CD4-positive, alpha-beta T cell treated with Interleukin-6 at 100 ng/mL for 8 hours (primary cell): ENCODE measurements at places on chromosomes 16 and 17.
A peak's percentile ranks its signal among the peaks of the same experiment; 100 is the strongest.

- DNase-seq: no peak
Measured at GRCh38 chr17:32584792-32585191, 98.0 kb downstream of the CDK5R1 start.

GRCh38 chr17:75685499-75685898 is 18.4 kb downstream of the SAP30BP start:
- no peak for DNase-seq

GRCh38 chr16:53159781-53160436 is 105.1 kb downstream of the CHD9 start:
- DNase-seq: peak; percentile 45

- DNase-seq: no peak
Measured at GRCh38 chr17:77618173-77618572, 340.3 kb upstream of the TNRC6C start.

DNA sequence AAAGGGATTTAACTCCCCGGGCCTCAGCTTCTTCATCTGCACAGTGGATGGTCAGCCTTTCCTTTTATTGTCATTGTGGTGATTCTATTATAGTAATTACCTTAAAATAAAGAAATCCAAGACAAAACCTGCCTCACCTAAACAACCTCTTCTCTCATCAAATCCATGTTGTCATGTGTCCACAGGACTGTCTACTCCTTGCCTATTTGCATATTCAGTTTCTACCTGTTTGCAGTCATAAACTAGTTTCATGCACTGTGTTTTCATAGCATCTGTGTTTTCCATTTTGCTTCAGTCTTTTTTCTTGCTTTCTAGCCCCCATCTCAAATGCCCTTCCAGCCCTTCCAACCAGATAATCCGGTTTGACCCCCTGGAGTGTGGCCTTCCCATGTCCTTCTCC is 44.3 kb upstream of the CPNE2 start:
- DNase-seq: no peak

- no peak for DNase-seq
Measured at GRCh38 chr16:87254296-87254695, 62.9 kb downstream of the C16orf95 start.

DNA sequence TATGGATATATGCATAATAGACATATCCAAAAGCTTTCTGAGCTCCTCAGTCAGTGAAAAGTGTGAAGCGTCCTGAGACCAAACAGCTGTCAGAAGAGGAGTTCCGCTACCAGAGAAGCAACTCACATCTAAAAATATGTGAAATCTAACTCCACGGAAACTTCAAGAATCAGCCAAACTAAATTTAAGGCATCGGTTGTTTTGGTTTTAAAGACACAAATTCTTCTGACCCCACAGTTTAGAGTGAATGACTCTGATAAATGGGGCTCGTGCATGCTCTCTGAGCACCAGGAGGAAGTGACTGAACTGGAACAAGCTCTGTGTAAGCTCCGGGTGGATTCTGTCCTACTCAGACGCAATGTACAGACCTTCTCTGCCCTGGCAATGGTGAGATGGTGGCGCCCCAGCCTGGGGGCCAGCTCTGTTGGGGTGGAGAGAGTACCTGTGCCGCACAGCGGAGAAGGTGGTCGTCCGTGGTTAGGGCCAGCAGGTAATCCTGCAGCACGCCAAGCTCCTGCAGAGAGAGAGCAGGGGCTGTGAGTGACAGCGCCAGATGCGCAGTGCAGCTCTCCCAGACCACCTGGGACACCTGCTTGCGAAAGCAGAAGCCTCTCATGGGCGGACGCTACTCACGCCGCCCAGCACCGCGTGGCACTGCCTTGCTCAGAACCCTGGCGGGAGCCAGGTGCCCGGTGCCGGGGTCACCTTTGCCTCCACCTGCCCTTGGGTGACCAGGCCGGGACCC is 44.4 kb upstream of the ATP2A3 start:
- no peak for DNase-seq

- no peak for DNase-seq
Measured at GRCh38 chr17:80636361-80637018, 91.9 kb downstream of the RPTOR start.

- DNase-seq: no peak
Measured at GRCh38 chr17:74599023-74599399, 6.9 kb upstream of the CD300LD start.

GRCh38 chr16:22663389-22664064 is 150.4 kb upstream of the HS3ST2 start:
- no peak for DNase-seq

- DNase-seq: no peak
Measured at GRCh38 chr17:49691086-49691676, 13.3 kb upstream of the SPOP start.

DNA sequence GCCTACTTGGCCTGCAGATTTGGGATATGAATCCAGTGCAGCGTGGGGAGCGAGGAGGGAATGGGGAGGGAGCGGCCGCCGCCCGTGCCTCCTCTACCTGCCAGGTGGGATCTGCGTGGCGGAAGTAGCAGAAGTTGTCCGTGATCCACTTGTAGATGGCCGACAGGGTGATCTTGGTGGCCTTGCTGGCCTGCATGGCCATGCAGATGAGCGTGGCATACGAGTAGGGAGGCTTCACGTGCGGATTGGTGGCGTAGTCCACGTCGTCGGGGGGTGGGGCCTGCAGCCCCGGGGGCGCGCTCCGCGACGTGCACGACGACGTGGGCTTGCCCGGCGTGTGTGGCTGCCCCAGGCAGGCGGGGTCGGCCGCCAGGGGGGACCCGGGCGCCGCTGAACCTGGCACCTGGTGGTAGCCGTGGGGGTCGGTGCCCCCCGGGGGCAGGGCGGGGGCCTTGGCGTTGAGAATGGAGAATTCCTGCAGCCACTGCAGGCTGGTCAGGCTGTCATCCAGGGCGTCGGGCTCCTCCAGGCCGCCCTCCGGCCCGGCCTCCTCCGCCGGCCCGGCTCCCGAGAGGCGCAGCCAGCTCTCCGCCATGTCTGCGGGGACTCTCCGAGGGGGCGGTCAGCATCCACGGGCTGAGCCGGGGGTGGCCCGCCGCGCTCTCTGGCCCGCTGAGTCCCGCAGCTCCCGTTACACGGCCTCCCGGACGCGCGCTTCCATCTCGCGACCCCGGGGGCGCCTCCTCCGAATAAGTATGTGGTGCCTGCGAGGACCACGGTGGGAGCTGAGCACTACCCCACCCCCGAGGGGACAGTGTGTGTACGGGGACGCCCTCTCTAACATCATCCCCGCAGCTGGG is 1.0 kb downstream of the FOXJ1 start:
- DNase-seq: no peak

GRCh38 chr17:51154176-51154575 is 817 bp downstream of the NME1 start:
- no peak for DNase-seq

DNA sequence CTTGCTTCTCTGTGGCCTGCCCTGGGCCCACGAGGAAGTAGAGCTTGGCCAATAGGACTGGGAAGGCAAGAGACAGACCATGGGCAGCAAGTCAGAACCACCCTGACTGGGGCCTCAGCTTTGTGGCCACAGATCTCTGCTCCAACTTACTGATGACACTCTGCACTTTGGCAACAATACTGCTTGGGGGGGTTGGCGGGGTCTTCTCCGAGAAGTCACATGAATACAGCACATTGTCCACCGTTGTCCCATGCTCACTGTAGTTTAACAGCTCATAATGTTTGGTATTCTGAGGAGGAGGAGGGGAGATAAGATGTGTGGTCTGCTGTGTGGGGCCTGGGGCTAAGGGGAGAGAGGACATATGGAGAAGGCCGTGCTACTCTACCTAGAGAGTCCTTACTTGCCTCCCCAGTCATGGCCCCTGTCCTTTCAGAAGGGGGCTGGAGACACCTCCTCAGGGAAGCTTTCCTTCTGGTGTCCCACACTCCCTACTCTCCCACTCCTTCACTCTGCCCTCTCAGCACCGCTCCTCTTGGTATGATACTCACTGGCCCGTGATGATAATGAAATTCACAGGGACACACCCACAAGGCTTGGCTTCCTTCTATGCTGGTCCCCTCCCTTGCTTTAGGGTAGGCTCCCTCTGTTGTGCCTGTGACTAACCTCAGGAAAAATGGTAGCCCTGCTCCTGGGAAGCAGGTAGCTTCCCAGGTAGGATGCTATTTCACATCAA is 4.0 kb upstream of the DHRS13 start:
- no peak for DNase-seq

GRCh38 chr16:84683691-84684591 is 15.9 kb upstream of the USP10 start:
- DNase-seq: no peak

DNA sequence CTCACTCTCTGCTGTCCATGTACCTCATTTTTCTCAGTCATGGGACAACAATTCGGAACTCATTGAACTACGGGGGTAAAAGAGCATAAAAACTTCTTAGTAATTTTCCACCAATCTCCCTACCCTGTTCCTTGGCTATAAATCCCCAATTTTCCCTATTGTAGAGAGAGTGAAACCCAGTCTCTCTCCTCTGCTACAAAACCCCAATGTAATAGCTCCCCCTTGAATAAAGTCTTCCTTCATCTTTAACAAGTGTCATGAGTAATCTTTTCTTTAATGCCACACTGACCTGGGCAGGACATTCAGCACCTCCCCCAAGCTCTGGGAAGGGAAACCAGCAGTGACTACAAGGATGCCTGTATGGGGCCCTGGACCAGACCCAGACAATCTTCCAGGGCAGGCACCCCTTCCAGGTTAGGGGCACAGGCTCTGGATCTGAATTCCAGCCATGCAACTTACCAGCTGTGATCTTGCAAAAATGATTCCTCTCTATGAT is 10.2 kb upstream of the EIF1 start:
- DNase-seq: no peak

GRCh38 chr16:65196420-65197075 is 74.7 kb upstream of the CDH11 start:
- DNase-seq: no peak

DNA sequence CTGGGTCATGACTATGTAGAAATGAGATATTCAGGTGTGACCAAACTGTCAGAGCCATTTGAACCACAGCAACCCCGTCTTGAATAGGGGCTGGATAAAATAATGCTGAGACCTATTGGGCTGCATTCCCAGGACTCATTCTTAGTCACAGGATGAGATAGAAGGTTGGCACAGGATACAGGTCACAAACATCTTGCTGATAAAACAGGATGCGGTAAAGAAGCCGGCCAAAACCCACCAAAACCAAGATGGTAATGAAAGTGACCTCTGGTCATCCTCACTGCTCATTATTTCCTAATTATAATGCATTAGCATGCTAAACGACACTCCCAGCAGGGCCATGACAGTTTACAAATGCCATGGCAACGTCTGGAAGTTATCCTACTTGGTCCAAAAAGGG is 545.5 kb downstream of the TMEM114 start:
- DNase-seq: no peak

DNA sequence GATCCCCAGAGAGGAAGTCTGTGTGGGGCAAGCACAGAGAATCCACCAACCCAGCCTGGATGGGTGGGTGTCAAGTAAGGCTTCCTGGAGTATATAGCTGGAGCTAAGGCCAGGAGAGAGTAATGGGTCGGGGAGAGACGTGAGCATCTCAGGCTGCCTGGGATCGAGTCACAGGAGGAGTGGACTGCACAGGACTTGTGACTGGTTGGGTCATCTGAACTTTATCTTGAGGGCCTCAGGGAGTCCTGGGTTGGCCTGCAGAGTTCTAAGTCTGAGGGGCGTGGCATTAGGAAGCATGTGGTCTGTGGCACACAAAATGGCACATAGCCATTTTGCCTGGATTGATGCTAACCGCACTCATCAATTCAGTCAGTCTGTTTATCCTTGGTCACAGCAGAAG is 1.5 kb downstream of the PLA2G15 start:
- no peak for DNase-seq

GRCh38 chr16:50025537-50025931 is 509 bp downstream of the CNEP1R1 start:
- DNase-seq: peak; percentile 15

DNA sequence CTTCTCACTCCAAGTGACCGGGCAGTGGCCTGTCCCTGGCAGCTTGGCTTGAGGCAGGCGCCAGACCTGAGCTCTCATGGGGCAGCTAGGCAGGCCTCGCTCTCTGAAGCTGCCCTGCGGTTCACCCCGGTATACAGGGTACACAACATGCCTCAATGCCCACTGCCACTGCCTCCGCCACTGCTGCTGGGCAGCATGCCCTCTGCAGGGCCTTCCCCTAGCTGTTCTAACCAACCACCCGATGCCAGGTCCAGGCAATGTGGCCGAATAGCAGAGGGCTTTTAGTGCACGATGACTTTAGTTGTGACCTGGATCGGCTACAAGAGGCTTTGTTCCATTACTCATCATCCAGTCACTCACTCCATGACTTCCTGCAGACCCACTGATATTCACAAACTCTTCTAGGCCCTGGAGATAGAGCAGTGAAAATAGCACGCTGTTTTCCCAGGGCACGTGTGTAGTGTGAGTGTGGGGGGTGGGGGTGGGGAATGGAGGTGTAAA is 19.7 kb downstream of the CDC42EP4 start:
- no peak for DNase-seq

GRCh38 chr17:32833076-32833475 is 43.8 kb downstream of the MYO1D start:
- DNase-seq: no peak

DNA sequence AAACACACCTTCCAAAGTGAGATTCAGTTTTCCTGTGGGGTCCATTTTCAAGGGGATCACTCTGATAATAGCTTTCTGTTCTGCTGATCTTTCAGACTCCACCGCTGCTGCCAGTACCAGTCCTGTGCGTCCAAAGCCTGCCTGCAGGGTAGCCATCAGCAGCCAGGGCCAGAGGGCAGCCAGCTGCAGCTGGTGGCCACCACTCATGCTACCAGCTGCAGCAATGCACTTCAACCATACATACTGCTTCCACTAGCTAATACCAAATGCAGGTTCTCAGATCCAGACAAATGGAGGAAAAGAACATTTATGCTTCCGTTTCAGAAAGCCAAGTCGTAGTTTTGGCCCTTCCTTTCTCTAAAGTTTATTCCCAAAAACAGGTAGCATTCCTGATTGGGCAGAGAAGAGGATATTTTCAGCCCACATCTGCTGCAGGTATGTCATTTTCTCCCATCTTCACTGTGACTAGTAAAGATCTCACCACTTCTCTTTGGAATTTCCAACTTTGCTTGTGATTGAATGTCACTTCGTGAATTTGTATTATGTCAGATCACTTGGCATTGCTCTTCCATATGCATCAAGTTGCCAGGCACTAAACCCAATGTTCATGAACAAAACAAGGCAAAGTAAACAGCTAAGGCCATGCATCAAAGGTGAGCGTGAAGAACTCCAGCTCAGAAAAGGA is 1.8 kb downstream of the RNF43 start:
- DNase-seq: no peak

- no peak for DNase-seq
Measured at GRCh38 chr17:65743308-65743655, 181.8 kb upstream of the AXIN2 start.

GRCh38 chr17:39955726-39956225 is 7.0 kb upstream of the GSDMA start:
- DNase-seq: no peak

GRCh38 chr16:7209598-7209997 is 123.0 kb upstream of the RBFOX1 start:
- no peak for DNase-seq

GRCh38 chr17:60107526-60108257 is 29.0 kb upstream of the HEATR6 start:
- no peak for DNase-seq

GRCh38 chr16:87800497-87800896 is 34.7 kb upstream of the KLHDC4 start:
- DNase-seq: no peak
